ENCODE measurements at places on chromosomes 5 and 9.
A peak's percentile ranks its signal among the peaks of the same experiment; 100 is the strongest.

GRCh38 chr9:93169444-93169843 is 14.5 kb upstream of the WNK2 start:
- DNase-seq: no peak

- no peak for DNase-seq
These were observed 637 bp upstream of the SMC5 start for GRCh38 chr9:70257991-70258691.

- no peak for DNase-seq
These were observed 214.9 kb upstream of the DMRT1 start for GRCh38 chr9:626596-626995.

- no peak for DNase-seq
These were observed 141.2 kb downstream of the TRIM36 start for GRCh38 chr5:115028557-115028956.

- no peak for DNase-seq
These were observed 2076.0 kb upstream of the CDH9 start for GRCh38 chr5:29114331-29114768.

- peak; percentile 9 for DNase-seq
These were observed at the start of gene AK8 for GRCh38 chr9:132877824-132878694. TSS of gene AK8 (minus strand) at chr9:132878284. CDS start at chr9:132878255, 29 bp downstream.

DNA sequence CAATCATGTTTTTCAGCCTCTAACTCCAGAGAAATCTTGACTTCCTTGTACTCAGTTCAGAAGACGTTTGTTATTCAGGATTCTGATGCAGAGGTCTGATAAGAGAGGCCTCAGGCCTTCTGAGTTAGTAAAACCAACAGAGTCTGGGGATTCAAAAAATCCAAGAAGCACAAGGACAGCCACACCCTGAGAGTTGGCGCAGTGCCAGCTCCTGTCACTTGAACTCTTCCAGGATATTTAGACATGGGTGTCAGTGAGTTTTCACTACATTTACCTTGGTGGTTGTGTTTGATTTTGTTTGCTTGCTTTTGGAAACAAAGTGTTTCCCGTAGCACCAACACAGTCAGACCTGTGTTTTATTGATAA is 41.6 kb upstream of the PDE8B start:
- peak; percentile 30 for DNase-seq

DNA sequence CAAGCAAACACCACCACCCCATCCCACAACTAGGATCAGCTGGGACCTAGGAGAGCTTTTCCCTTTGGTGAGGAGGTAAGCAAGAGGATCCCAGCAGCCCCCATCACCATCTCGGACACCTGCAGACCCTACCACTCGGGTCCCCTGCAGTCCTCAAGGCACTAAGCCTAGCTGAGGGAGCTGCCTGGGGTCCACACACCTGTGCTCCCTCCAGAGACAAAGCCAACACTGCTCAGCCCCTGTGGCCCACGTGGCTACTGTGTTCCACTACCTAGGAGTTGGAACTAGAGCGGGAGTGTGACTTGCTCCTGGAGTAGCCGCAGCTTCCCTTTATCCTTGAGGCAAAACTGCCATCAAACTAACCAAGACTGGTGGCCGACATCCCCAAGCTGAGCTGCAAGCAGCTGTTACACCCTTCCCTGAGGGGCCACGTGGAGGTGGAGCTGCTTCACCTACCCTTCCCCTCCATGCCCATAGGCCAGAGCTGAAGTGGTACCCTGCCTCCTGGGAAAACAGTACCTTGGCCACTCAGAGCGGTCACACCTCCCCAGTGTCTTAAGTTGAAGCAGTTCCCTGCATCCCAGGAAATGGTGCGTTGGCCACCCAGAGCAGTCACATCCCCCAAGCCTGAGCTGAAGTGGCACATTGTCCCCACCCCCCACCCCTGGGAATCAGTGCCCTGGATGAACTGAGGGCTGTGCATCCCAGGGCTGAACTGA is 205.5 kb downstream of the CACNA1B start:
- no peak for DNase-seq

- DNase-seq: no peak
These were observed 12.9 kb downstream of the PRRC2B start for GRCh38 chr9:131406563-131407436.

DNA sequence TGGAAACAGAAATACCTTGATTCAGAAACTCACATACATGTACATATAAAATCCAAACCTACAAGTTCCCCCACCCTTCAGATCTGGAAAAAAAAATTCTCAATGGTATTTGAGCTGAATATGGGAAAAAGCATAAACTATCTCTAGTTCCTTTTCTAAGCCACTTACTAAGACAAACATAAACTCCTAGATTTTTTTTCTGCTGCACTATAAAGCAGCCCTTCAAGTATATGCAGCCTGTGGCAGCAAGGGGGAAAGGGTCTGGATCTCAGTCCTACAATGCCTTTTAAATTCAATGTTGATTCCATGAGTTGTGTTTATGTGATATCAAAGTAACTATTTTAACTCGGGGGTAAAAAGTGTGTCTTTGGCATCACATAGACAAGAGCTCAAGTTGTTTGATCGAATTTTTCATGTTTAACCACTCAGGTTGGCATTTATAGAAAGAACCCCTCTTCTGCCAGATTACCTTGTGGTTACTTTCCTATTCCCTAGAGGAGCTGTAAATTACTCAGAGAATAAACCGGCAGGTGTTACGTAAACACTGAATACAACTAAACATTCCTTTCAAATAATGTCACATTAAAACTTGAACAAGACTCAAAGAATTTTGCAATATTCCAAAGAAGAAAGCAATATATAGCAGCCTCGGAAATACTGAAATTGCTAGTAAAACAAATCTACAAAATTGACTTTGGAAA is 91.8 kb upstream of the FER start:
- DNase-seq: no peak

GRCh38 chr5:173909199-173909598 is 21.1 kb downstream of the CPEB4 start:
- no peak for DNase-seq

DNA sequence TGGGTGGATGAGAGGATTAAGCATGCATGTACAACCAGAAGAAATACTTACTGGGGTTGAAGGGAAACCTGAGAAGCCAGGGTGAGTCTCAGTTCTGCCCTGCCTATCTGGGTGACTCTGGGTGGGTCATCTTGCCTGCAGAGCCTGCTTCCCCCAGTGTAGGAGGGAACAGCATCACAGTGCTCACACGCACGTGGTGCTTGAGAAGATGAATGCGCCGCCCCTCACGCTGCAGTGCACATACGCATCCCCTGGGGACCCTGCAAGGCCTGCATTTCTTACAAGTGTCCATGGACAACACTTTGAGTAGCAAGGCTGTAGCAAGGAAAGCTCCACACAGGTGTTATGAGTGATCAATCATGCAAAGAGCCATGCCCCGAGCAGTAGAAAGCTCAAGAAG is 18.7 kb upstream of the GABBR2 start:
- DNase-seq: no peak

- peak; percentile 38 for DNase-seq
These were observed 693.8 kb downstream of the DNAH5 start for GRCh38 chr5:13250464-13251291.

- DNase-seq: no peak
These were observed 411.1 kb upstream of the ITGA1 start for GRCh38 chr5:52376592-52376991.

GRCh38 chr5:18119156-18119785 is 485.0 kb downstream of the TAF11L14 start:
- DNase-seq: no peak

GRCh38 chr9:87336914-87337333 is 160.7 kb upstream of the DAPK1 start:
- DNase-seq: peak; percentile 54

DNA sequence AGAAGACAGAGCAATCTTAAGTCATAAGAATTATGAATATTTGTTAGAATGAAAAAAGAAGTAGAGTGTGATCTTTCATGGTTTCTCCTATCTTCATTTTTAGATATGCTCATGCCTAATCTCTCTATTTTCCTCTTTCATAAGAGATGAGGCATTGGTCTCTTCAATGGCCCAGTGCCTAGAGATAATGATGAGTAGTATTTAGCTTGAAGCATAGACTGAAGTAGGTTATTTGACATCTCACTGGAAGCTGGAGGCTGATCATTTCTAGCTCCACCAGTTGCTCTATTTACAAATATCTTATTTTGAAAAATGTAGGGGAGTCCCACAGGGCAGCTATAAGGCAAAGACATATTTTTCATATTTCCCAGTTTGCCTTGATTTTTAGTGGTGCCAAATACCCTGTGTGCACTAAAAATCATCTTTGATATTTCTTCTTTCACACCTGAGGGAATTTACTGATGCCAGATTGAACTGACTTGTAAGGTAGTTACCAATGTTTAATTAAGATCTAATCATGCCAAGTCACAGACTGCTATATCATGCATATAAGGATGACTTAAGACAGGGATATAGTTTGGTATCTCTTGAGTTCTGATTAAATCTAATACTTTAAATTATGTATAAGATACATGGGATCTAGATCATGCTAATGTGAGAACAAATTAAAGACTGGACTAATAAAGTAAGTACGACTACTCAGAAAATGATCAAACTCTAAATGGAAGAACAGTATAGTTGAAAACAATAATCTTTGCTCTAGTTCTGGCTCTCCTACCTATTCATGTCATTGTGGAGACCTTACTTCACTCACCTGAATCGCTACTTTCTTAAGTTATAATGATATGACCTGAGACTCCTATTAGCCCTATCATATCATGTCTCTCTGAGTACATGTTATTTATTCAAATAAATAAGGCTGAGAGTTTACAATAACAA is 108.2 kb upstream of the IFNE start:
- no peak for DNase-seq

GRCh38 chr9:21440139-21440538 is at the start of gene IFNA1:
TSS of gene IFNA1 (plus strand) at chr9:21440439. CDS start at chr9:21440508, 69 bp downstream.
- no peak for DNase-seq

DNA sequence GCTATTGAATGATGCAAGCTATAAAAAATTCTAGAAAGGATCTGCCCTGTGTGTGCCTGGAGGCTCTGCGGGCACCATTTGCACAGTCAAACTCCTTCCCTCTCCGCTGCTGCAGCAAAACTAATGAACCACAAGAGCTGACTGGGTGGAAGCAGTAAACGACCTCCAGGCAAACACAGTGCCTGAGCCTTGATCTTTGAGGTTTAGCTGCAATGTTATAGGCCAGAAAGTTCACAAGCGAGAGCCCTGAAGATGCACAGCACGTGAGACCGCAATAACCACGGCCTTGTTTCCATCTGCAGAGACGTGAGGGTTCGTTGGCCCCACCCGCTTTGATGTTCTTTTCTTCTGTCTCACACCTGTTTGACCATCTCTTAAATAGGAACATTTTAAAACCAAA is 69.2 kb upstream of the S1PR3 start:
- DNase-seq: no peak

- DNase-seq: no peak
These were observed 661.7 kb downstream of the KCTD16 start for GRCh38 chr5:144832416-144832815.

GRCh38 chr5:39314591-39314990 is 49.7 kb downstream of the C9 start:
- no peak for DNase-seq

GRCh38 chr9:130745210-130745800 is 51.7 kb downstream of the EXOSC2 start:
- DNase-seq: no peak

- no peak for DNase-seq
These were observed 153.7 kb downstream of the FGF1 start for GRCh38 chr5:142531977-142532780.

- DNase-seq: no peak
These were observed 55.8 kb upstream of the PTCH1 start for GRCh38 chr9:95572381-95573151.

DNA sequence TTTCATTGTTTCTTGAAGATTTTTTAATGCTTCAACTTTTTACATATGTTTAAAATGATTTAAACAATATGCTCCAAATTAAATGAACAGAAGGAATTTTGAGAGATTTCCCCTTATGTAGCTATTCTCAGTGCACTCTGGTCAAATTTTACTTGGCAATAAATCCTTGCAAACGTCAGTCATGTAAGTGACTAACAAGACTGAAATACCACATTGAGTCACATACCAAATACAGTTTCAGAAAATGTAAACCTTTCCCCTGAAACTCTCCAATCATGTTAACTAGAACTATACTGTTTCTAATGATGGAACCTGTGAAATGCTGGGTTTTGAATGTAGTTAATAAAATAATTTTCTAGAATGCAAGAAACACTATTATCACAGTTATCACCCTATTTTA is 29.6 kb downstream of the SAR1B start:
- DNase-seq: no peak

DNA sequence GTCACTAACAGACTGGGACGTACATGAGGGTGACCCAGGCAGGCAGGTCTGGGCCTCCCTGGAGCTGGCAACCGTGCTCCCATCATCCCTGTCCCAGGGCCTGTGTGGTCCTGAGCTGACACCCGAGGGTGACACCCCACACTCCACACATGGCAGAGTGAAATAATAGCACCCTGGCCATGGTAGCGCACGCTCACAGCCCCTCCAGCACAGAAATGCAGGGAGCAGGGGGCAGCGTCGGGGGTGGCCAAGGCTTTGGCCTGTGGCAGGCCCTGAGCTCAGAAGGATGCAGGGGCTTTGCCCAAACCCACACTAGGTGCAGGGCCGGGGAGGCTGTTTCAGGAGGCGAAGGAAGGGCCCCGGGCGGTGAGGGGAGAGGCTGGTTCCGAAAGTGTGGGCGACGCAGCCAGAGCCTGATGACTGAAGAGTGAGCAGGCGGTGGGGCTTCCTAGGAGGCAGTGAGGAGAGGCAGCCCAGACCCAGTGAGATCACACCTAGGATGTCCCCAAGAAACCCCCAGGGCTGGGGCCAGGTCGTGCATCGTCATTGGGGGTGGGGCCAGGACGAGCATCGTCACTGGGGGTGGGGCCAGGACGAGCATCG is 12.9 kb downstream of the OR2V2 start:
- no peak for DNase-seq

DNA sequence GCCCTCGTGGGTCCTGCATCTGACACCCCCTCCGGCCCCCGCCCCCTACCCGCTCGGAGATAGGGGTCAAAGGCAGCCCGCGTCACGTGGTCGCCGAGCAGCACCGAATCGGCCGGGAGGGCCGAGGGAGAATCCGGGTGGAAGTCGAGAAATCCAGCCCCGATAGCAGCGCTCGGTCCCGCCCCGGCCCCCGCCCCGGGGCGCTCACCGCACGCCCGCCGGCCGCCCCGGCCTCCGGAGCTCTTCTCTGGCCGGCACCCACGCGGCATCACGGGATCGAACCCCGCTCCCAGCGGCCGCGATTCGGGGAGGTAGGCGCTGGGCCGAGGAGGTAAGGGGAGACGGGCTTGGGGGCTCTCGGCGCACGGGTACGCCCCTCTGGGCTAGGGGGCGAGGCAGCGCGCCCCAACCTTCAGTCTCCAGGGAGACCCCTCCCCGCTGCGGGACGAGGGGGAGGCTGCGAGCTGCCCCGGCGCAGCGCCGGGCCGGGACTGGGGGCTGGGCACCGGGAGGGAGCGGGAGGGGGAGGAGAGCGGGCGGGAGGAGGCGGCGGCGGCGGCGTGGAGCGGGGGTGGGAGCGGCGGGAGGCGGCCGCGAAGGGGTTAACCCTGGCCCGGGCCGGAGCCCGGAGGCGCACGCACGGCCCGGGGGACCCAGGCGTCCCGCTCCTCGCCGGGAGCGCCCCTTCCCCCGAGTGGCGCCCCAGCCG is 22.1 kb upstream of the NDST1 start:
- DNase-seq: no peak

- DNase-seq: peak; percentile 61
These were observed 259.9 kb upstream of the TARS1 start for GRCh38 chr5:33180900-33181299.

- no peak for DNase-seq
These were observed 31.6 kb upstream of the SNX2 start for GRCh38 chr5:122743261-122743660.

GRCh38 chr9:27519466-27520465 is 4.3 kb upstream of the IFNK start:
- no peak for DNase-seq

- no peak for DNase-seq
These were observed 123.9 kb downstream of the SV2C start for GRCh38 chr5:76207120-76207519.

- DNase-seq: no peak
These were observed 4.1 kb downstream of the TIGD6 start for GRCh38 chr5:149996205-149996890.
